Fibroblast of skin of right biceps (primary cell): ENCODE measurements at places on chromosomes 4 and X.

DNA sequence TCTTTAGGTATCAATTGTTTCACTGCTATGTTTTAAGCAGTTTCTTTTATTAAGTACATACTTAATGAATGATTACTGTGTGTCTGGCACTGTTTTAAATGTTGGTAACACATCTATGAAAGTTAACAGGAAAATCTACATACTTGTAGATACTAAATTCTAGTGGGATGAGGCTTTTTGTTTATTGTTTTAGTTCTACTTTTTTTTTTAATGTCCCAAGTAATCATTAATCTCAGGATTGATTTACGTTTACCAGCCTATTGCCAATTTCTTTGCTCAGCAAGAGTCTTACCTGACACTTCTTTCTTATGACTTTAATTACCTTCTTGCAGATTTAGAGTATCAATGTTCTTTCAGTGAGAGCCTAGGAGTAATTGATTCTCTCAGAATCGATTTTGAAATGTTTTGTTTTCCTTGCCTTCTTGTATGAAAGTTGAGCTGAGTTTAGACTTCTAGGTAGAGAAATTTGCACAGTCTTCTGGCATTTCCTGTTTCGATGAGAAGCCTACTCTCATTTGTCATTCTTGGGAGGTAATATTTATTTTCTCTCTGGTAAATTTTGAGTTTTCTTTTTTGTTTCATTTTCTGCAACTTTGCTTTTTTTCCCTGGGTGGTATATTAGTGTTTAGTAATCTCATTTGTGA lies 235.2 kb upstream of the ANKRD50 start:
- peak; percentile 27 for DNase-seq

GRCh38 chrX:72102126-72102525 lies 29.6 kb downstream of the RTL5 start:
- DNase-seq, result no peak

DNA sequence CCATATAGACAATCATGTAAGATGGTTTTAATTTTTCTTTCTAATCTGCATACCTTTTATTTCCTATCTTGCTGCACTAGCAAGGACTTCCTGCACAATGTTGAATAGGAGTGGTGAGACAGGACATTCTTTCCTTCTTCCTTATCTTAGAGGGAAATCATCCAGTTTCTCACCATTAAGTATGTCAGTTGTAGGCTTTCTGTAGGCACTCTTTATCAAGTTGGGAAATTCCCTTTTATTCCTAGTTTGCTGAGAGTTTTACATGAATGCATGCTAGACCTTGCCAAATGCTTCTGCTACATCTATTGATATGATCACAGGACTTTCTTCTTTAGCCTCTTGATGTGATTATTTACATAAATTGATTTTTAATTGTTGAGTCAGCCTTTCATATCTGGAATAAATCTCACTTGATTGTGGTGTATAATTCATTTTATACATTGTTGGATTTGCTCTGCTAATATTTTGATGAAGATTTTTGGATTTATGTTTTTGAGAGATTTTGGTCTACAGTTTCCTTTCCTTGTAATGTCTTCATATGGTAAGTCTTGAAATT lies 23.8 kb downstream of the RNF175 start:
- peak; percentile 12 for DNase-seq

- DNase-seq, result no peak
Measured at GRCh38 chrX:43682726-43683125, 26.6 kb downstream of the MAOA start.
